ENCODE measurements at places on chromosomes 11 and 22. TPM values are rescaled to one million over a fixed set of nuclear protein-coding genes. Genes with fewer than 3 reads are reported as not detected.

GRCh38 chr11:128904656-128905344 is 13.6 kb downstream of the KCNJ5 start:
- DNase-seq: peak; percentile 69

Gene TCN1
- not detected for total RNA-seq

DNA sequence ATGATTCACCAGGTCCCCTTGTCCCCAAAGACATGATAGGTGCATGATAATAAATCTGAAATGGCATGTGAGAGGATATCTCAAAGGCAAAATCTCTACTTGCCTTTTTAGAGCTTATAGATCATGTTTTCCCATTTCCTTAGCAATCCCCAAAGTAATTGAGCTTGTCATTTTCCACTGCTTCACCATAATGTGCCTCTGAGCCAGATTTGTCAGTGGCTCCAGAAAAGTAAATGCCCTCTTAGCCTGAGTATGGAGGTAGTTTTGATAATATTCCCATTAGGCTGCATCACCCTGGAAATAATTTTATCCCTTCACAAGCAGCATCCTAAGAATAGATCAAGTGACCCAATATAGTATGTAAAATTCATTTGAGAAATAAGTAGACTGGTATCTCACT is 36.7 kb upstream of the ADSL start:
- no peak for DNase-seq

DNA sequence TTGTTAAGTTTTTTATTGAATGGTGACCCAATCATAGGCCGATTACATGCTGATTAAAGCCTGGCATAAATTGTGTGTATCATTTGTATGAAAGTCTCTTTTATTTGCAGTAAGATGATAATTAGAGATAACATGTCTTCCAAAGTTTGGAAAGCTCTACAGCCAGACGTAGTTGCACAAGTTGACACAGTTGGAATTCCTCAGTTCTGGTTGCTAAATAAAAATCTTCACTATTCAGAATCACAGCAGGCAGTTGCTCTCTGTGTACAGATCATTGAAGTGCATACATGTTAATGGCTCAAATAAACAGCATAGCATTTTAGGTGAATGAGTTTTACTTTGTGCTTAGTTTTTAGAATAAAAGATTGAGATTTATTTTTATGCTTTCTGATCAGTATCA is 69.5 kb downstream of the ARHGAP42 start:
- DNase-seq: no peak

- DNase-seq: no peak
Observed at GRCh38 chr11:67654225-67654624, 3.7 kb upstream of the ACY3 start.

DNA sequence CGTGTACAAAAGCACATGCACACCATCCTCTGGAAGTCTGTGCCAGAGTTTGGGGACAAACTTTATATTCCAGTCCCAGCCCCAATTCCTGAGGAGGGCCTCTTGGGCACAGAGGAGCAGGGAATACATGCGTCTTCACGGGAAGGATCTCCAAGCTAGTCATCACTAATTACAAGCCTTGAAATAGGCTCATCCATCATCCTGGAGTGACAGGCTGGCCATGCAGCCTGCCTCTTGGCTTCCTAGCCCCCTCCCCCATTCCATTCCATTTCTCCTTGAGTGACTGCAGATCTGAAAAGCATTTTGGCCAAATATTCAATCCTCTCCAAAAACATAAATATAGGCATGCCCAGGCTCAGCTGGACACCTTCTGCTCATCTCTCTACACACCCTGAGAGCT is 24.8 kb downstream of the SERPING1 start:
- DNase-seq: no peak

Gene SCUBE1
- not detected for total RNA-seq

DNA sequence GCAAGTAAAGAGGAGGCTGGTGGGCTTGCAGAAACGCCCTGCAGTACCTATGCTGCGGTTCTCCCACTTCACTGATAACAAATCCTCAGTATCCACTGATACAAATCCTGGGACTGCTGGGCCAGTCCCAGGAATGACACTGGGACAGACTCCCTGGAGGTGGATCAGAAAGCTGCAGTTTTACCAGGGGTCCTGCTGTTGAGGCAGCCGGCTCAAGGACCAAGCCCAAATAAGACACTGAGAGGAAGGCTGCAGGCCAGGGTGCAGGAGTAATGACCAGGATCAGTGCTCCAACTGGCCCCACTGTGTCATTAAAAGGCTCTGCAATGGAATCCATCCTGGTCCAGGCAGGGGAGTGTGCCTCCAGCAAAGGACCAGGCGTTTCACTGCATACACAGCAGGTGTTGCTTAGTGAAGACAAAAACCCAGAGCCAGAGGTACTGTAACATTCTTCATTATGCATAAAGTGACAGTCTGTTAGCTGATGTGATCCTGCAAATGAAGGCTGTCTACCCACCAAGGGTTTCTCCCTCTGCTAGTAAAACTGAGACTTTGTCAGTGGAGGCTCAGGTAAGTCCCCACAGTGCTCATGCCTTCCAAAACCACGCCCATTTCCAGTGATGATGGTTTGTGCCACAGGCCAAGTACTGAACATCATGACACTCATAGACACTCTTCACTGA is 1.4 kb upstream of the C22orf39 start:
- no peak for DNase-seq

- no peak for DNase-seq
Observed at GRCh38 chr11:32851251-32851650, 21.5 kb downstream of the PRRG4 start.

GRCh38 chr22:21457023-21457787 is 10.0 kb upstream of the TMEM191C start:
- no peak for DNase-seq

DNA sequence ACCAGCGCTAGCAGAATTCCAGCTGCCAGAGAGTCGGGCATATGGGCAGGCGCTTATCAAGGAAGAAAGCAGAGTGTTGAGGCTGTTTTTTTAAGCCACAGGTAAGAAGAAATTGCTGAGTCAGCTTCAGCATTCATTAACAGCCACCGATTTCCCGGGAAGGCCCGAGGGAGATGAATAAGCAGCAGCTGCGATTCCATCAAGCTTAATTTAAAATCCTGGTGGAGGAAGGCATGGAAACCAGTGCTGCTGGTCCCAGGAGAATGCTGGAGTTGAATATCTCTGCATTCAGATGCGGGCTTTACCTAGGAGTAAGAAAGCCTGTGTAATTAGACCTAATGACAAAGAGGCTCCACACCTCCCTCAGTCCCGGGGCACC is 168.8 kb downstream of the BRD1 start:
- DNase-seq: no peak

Gene LIF
- 3.8 TPM for total RNA-seq

DNA sequence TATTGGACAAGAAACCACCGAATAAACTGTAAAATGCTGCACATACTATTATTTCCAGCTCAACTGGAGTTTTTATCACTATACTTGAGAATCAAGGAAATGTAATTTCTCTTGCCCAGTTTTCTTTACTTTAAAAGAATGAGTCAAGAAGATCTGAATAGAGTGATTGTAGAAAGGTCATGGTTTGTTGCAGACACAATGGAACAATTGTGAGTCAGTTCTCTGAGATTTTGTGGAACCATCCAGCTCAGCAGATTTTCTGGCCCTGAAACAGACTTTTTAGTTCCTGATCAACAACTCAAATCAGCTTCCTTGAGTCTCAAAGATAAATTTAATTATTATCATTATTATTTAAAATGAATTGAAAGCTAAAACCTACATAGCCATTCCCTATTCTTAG is 1.3 kb downstream of the TCN1 start:
- DNase-seq: no peak

GRCh38 chr11:29679996-29680395 is 336.8 kb downstream of the KCNA4 start:
- no peak for DNase-seq

- DNase-seq: no peak
Observed at GRCh38 chr11:110176366-110177085, 83.3 kb downstream of the ZC3H12C start.

DNA sequence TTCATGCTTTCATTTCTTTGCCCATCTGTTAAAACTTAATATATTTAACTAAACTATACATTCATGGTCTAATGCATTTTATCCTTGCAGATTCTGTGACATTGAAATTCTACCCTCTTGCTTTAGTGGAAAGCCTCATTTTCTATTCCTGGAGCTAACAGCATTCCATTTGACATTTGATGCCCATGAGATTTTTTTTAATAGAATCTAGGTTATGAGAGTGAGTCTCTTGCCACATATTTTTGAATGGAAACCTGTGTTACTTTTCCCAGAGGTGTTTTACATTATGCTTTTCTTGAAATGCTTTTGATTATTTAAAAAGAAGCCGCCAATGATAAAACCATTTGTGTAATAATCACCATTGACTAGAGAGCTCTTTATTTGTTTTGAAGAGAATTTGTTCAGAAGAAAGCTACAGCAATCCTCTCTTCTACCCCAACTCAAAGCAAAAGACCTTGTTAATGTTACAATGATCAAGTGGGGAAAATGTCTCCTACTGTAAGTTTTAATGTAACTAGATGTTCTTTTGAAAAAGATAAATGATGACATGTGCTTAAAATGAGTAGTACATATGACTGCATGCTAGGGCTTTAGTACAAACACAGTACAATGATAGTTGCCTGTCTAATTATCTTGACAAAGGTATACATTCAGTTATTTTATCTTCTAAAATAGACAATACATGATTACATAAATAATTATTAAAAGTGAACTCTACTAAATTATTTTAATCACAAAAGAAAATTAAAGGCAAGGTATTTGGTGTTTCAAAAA is 67.3 kb downstream of the GAS2 start:
- DNase-seq: no peak

DNA sequence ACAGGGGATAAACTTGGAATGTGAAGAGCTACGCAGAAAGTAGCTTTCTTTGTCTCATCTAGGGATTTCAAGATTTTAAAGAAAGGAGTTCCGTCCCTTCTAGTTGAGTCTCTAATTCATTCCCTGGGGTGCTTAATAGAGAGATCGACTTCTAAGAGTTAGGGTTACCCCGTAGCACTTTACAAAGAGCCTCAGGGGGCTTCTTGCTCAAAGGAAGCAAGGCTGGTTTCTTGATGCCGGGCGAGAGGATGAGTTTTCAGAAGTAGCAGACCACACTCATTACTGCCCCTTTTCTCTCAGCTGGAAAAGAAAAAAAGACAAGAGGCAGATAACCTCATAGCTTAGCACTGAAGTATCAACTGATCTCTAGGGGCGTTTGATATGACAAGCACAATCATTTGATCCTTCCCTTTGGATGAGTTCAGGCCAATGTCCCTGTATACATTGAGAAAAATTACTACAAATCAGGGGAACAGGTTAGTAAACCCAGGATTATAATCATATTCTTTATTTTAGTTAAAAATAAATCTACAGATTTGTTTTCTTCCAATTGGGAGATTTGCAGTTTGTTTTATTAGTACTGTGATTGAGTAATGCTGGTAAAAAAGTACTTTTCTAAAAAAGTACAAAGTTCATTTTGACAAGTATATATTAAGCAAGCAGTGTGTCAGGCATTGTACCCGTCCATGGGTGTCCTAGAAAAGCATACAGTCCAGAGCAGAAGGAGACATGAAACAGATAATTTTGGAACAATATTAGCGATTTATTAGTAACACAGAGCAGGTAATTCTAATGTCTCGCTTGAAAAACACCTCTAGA is 18.7 kb downstream of the ELMOD1 start:
- DNase-seq: no peak

GRCh38 chr11:126978165-126978564 is 22.4 kb downstream of the KIRREL3 start:
- DNase-seq: no peak

DNA sequence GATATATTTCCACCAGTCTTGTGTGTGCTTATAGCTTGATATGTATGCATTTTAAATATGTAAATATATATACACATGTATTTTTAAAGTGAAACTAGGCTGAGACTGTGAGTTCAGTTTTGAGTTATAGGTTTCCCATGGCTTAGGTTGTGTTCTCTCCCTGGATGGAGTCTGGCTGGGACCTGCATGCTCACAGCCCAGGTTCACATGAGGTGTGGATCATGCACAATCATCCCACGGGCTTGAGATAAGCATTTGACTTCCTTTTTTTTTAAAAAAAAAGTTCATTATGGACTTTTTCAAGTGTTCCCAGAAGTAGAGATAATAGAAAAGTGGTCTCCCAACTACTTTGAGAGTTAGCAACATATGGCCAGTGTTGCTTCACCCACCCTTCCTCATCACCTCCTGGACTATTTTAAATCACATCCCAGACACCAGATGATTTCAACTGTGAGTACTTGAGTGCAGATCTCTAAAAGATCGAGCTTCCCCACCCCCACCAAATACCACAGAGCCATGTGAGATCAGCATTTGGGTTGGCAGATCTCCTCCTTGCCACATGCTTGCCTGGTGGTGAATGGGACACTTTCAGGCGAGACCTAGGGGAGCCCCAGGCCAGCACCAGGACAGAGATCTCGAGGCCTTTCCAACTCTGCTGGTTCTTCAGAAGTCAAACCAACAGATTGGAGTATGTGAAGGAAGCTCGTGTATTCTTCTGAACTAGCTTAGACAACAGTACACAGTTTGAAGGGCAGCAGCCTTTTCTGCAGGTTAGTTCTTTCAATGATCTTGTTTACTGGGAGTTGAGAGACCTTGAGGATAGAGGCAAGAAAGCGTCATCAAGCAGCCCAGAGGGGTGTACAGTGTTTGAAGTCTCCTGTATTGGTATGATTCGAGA is 15.9 kb downstream of the MED15 start:
- DNase-seq: no peak

- DNase-seq: no peak
Observed at GRCh38 chr11:121467965-121468364, 15.2 kb upstream of the SORL1-AS1 start.

Gene GRK3
- 3.6 TPM for total RNA-seq

DNA sequence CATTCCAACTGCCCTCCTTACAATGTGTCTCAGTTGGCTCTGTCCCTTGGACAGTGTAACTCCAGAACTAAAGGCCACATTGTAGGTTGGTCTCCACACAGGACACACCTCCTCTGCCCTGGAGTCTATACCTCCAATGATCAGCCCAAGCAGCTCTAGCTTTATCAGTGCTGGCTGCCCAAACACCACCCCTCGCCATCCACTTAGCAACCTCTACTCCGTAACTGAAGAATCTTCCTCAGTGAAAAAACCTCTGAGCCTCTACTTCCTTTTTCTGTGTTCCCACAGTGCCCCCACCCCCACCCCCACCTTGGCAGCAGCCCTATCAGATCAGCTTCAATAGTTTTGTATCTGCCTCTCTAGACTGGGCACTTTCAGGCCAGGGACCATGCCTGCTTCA is 33.4 kb downstream of the SERPINH1 start:
- DNase-seq: no peak

- DNase-seq: no peak
Observed at GRCh38 chr11:123585706-123586105, 68.7 kb downstream of the SCN3B start.

All from heart left ventricle (tissue), 16 donors.